Lower lobe of right lung (tissue), 2 donors: ENCODE measurements at places on chromosomes 6 and 20. TPM values are rescaled to one million over a fixed set of nuclear protein-coding genes. Genes with fewer than 3 reads are reported as not detected.

DNA sequence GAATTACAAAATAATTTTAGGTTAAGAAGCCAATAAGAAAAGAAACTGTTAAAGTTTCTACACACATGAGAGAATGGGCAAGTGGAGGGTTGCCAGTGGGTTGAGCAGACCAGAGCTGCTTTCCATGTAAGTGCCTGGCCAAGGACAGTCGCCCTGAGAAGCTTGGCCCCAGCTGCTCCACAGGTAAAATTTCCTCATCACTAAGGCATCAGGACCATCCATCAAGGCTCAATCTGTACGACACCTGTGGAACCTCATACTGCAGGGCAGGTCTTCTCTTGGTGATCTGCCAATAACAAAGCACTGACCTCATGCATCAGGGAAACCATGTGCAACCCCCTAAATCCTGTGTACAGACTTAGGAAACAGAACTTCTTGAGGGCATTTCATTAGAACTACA lies 115.4 kb downstream of the INSM1 start:
- no peaks in the 10 kb centered on the region for H3K4me1 ChIP-seq
- H3K27ac ChIP-seq, result no peak overlapping the region
- H3K36me3 ChIP-seq, result peaks cover 37% of the 10 kb centered on the region
- no peak overlapping the region for H3K4me3 ChIP-seq
- H3K27me3 ChIP-seq, result no peaks in the 10 kb centered on the region
- no peak for DNase-seq

GRCh38 chr6:47276377-47276776 lies 33.3 kb downstream of the TNFRSF21 start:
- H3K27ac ChIP-seq, result no peak overlapping the region
- no peaks in the 10 kb centered on the region for H3K4me1 ChIP-seq
- no peaks in the 10 kb centered on the region for H3K27me3 ChIP-seq

ANKRD66 gene
- 4.0 TPM for total RNA-seq

- no peak for DNase-seq
- peaks cover 12% of the 10 kb centered on the region for H3K4me1 ChIP-seq
- no peak overlapping the region for H3K27ac ChIP-seq
- H3K36me3 ChIP-seq, result no peaks in the 10 kb centered on the region
Observed at GRCh38 chr6:85402071-85402470, 47.8 kb upstream of the NT5E start.

MARCKS gene
- 62.1 TPM for total RNA-seq

BMP5 gene
- 13.3 TPM for total RNA-seq

DNA sequence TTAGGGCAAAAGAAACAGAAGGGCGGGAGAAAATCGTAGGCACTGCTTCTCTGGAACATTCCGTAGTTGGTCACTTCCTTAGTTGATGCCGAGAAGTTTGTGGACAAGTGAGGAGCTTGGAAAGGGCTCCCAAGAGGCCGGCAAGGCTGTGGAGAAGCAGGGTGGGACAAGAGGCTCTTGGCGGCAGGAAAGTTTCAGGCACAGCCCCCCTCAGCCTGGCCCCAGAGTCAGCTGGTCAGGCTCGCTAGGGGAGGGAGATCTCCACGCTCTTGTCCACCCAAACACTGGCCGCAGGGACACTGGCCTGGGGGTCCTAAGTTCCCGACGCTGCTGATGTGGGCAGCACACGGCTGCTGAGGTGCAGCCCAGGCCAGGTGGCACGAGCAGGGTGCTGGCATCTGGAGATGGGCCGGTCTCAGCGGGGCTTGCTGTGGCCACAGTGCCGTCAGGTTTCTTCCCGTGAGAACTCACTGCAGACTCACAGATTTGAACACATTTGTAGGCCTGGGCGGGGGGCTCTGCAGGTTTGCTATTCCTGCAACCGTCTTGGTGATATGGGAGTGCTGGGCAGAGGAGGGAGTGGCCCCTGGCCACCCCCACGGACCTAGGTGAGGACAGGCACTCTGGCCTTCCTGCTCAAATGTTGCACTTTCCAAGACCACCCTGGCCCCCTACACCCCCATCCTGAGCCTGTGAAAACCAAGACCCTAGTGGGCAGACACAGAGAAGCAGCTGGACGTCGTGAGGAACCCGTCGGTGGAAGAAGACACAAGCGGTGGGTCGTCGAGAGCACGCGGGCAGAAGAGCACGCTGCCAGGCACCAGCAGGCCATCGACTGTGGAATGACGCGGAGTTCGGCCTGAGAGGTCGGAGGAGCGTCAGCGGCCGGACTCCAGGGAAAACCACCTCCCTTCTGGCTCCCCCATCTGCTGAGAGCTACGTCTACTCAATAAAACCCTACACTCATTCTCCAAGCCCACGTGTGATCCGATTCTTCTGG lies 160.1 kb downstream of the ERMARD start:
- no peaks in the 10 kb centered on the region for H3K27me3 ChIP-seq
- DNase-seq, result no peak
- H3K4me1 ChIP-seq, result peaks cover 16% of the 10 kb centered on the region
- no peaks in the 10 kb centered on the region for H3K36me3 ChIP-seq
- no peak overlapping the region for H3K27ac ChIP-seq

GRCh38 chr6:2186516-2186915 lies 58.9 kb downstream of the GMDS start:
- H3K4me3 ChIP-seq, result no peak overlapping the region
- H3K27ac ChIP-seq, result no peak overlapping the region
- DNase-seq, result no peak
- H3K27me3 ChIP-seq, result no peaks in the 10 kb centered on the region
- H3K4me1 ChIP-seq, result no peaks in the 10 kb centered on the region

- DNase-seq, result no peak
- no peaks in the 10 kb centered on the region for H3K36me3 ChIP-seq
- H3K27ac ChIP-seq, result no peak overlapping the region
Observed at GRCh38 chr20:21933526-21933925, 228.1 kb downstream of the PAX1 start.

DNA sequence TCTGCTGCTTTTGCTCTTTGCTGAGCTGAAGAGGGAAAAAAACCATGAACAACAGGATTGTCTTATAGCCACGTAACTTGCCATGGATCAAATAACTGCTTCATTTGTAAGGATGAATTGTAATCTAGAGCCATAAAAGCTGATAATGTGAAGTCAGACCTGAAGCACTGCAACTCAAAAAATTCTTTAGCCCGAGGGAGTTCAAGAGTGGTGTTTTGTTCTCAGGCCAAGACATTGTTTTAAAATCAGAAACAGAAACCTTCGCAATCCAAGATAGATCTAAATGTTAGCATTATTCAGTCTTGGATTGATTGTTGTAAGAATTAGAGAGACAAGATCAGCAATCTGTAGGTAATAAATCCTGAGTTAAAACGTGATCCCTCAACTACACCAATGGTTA lies at the start of gene TRAPPC3L:
TRAPPC3L (minus strand) TSS at position 34 of the 400 bp plus-strand sequence. CDS start 170 bp downstream, outside the sequence.
- no peaks in the 10 kb centered on the region for H3K4me1 ChIP-seq
- no peaks in the 10 kb centered on the region for H3K36me3 ChIP-seq
- H3K4me3 ChIP-seq, result no peak within 1 kb of the TSS
- peaks cover 1% of the 10 kb centered on the region for H3K27me3 ChIP-seq
- DNase-seq, result no peak
- no peak within 1 kb of the TSS for H3K27ac ChIP-seq

GRCh38 chr6:149031859-149032598 lies 285.2 kb downstream of the UST start:
- no peak overlapping the region for H3K4me3 ChIP-seq
- no peaks in the 10 kb centered on the region for H3K4me1 ChIP-seq
- no peak for DNase-seq
- no peaks in the 10 kb centered on the region for H3K27me3 ChIP-seq
- no peaks in the 10 kb centered on the region for H3K36me3 ChIP-seq

MAP3K5 gene
- 32.0 TPM for total RNA-seq

- H3K27me3 ChIP-seq, result no peaks in the 10 kb centered on the region
- peaks cover 4% of the 10 kb centered on the region for H3K36me3 ChIP-seq
- peaks cover 58% of the 10 kb centered on the region for H3K4me1 ChIP-seq
- no peak for DNase-seq
Observed at GRCh38 chr6:41717392-41717736, 18.0 kb downstream of the TFEB start.

C20orf202 gene
- total RNA-seq, result 2.1 TPM

DNA sequence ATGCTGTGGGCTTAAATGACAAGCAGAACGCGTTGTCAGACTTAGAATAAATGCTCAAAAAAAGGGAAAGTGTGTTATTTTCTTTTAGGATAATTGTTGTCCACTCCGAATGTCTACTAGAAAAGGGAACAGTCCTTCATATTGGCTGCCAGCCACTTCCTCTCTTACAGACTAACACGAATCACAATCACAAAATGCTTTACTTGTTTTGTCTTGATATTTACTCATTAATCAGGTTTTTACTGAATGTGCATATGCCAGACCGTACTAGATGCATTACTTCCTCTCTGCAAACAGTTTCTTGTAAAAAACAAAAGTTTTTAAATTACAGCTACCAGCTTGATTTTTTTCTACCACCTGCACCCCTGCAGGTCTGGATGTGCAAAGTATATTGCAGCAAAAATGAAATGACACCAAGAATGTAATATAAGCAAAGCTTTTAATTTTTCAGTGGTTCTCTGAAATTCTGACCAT lies 821 bp downstream of the DHX35 start:
- peak overlapping the region; percentile 92 for H3K27ac ChIP-seq
- no peaks in the 10 kb centered on the region for H3K27me3 ChIP-seq
- no peaks in the 10 kb centered on the region for H3K36me3 ChIP-seq
- H3K4me3 ChIP-seq, result peak overlapping the region; percentile 99

- no peaks in the 10 kb centered on the region for H3K4me1 ChIP-seq
- no peaks in the 10 kb centered on the region for H3K36me3 ChIP-seq
- no peak overlapping the region for H3K27ac ChIP-seq
Observed at GRCh38 chr20:58867211-58867610, 14.7 kb downstream of the GNAS start.

DNA sequence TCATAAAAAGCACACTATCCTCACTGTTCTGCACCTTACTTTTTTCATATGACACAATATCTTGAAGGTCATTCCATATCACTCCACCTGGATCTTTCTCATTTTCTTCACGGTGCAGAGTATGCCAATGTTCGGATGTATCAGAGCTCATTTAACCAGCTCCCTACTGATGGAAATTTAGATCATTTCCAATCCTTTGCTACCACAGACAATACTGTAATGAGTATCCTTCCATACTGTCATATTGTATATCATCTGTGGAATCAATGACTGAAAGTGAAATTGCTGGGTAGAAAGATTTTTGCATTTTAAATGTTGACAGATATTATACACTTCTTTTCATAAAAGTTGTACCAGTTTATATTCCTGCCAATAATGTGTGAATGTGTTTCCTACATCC lies 2.2 kb upstream of the RAB44 start:
- H3K36me3 ChIP-seq, result no peaks in the 10 kb centered on the region
- no peak overlapping the region for H3K4me3 ChIP-seq
- no peaks in the 10 kb centered on the region for H3K27me3 ChIP-seq
- DNase-seq, result no peak

HLA-DRB5 gene
- total RNA-seq, result 279 TPM

DNA sequence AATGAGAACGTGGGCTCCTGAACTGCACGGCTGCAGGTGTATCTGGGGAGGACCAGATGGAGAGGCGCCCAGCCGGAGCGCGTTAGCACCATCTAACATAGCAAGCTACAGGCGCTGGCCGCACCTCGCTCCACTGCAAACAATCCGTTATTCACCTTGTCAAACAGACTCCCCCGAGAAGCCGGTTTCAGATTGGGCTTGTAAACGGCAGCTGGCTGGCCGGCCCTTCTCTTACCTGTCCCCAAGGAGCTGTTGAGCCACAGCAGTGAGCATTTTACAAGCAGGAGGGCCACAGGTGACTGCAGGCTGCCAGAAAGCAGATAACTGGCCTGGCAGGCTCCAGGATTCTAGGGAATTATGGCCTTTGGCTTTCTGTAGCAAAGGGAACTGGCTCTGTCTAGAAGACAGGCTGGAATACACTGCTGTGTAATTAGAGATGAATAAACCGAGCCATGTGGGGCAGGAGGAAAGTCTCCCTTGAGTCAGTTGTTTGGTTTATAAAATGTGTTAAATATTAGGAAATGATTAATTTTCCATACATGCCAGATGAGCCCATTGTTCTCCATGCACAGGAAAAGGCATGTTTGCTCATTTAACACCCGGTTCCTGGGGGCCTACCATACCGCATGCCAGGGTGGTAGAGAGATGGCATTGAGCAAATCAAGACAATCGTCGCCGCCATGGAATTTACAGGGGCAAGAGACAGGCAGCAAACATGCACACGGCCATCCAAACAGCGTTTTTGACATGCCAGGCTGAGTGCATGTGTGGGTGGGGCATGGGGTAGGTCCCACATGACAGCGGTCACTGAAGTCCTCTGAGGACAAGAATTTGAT lies 159.3 kb downstream of the NFATC2 start:
- H3K4me1 ChIP-seq, result peaks cover 5% of the 10 kb centered on the region
- H3K36me3 ChIP-seq, result no peaks in the 10 kb centered on the region
- H3K4me3 ChIP-seq, result no peak overlapping the region
- no peak overlapping the region for H3K27ac ChIP-seq
- no peaks in the 10 kb centered on the region for H3K27me3 ChIP-seq

- H3K36me3 ChIP-seq, result peaks cover 39% of the 10 kb centered on the region
- H3K27me3 ChIP-seq, result no peaks in the 10 kb centered on the region
- H3K4me1 ChIP-seq, result peaks cover 58% of the 10 kb centered on the region
- H3K4me3 ChIP-seq, result no peak overlapping the region
- no peak for DNase-seq
- H3K27ac ChIP-seq, result no peak overlapping the region
Observed at GRCh38 chr6:30611856-30612194, 5.2 kb downstream of the PPP1R10 start.

- no peaks in the 10 kb centered on the region for H3K4me1 ChIP-seq
- no peak overlapping the region for H3K4me3 ChIP-seq
- DNase-seq, result no peak
- no peaks in the 10 kb centered on the region for H3K36me3 ChIP-seq
Observed at GRCh38 chr6:77371748-77372147, 91.5 kb downstream of the HTR1B start.

GRCh38 chr20:59752704-59753460 lies 148.5 kb downstream of the PHACTR3 start:
- no peak overlapping the region for H3K4me3 ChIP-seq
- H3K27me3 ChIP-seq, result peaks cover 54% of the 10 kb centered on the region
- peaks cover 16% of the 10 kb centered on the region for H3K4me1 ChIP-seq

DNA sequence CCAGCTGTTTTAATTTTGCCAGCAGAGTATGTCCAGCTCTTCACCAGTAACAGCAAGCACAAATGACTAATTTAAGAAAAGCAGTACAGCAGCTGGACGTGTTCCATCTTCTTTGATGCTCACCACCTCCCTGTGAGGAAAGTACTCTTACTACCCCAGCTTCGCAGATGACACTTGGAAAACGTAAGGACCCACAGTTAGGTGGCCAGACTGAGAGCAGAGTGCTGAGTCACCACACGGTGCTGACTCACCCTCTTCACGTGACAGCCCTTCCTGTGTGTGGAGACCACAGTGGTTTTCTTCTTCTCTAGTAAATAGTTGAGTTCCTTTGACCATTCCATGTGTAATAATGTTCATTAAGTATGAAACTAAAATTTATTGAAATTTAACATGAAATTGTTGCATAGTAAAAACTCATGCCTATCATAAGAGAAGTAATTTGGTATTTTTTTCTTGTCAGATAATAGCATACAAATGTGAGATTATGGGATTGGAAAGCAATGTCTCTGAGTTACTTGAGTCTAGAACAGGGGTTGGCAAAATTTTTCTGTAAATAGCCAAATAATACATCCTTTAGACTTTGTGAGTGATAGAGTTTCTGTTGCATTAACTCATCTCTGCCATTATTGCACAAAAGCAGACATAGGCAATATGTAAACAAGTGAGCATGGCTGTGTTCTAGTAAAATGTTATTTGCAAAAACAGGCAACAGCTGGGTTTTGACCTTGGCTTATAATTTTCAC lies 76.6 kb downstream of the SLX4IP start:
- peak; percentile 81 for DNase-seq
- no peak overlapping the region for H3K27ac ChIP-seq
- H3K36me3 ChIP-seq, result no peaks in the 10 kb centered on the region
- peaks cover 47% of the 10 kb centered on the region for H3K4me1 ChIP-seq

MROH8 gene
- 3.9 TPM for total RNA-seq

GRCh38 chr6:105024803-105025202 lies 67.9 kb downstream of the LIN28B start:
- H3K4me1 ChIP-seq, result no peaks in the 10 kb centered on the region
- H3K36me3 ChIP-seq, result no peaks in the 10 kb centered on the region
- no peak overlapping the region for H3K4me3 ChIP-seq
- DNase-seq, result no peak
- no peaks in the 10 kb centered on the region for H3K27me3 ChIP-seq
